ENCODE measurements at places on chromosomes 3 and 15.

GRCh38 chr3:78818161-78818985 is 949.4 kb downstream of the ROBO1 start:
- DNase-seq, result no peak

DNA sequence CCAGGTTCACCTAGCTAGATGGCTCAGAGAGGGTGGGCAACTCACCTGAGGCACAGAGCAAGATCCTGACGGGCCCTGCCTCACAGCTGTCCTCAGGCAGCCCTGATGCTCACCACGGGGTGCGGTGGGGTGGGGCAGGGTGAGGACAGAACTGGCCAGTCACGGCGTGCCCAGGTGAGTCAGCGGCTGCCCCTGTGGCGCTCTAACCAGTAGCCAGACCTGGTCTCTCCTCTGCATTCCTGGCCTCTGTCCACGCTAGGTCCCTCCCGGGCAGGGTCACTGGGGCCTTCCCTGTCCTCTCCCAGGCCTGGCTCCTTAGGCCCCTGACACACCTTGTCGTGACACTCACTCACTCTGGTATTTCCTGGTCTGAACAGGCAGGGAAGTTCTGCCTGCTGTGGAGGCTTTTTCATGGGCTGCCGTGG is 901 bp downstream of the ALS2CL start:
- no peak for DNase-seq

- no peak for DNase-seq
These were observed 226.6 kb upstream of the IL12A start for GRCh38 chr3:159761848-159762635.

- peak; percentile 15 for DNase-seq
These were observed at the start of gene SPRED1 for GRCh38 chr15:38252481-38253350. Gene SPRED1 (plus strand): TSS chr15:38252836. CDS start chr15:38253186, 350 bp downstream.

DNA sequence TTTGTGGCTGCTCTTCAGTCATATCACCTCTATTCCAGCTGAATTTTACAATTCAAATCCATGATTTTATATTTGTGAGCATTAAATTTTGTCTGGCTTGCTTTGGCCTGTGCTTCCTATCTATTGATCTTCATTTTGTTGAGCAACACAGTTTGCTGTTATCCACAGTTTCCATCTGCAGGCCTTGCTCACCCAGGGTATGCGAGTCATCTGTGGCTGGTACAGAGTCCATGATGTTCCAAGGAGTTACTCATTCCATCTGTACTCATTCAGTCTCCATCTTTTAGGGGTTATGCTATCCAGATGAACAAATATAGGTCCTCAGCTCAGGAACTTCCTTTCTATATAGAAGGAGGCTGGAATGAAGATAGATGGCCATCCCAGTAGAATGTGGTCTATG is 70.1 kb upstream of the CCK start:
- no peak for DNase-seq

- no peak for DNase-seq
These were observed 52.8 kb downstream of the SMAD6 start for GRCh38 chr15:66754789-66755188.

- DNase-seq, result no peak
These were observed 57.7 kb upstream of the CTSH start for GRCh38 chr15:79002581-79002980.

DNA sequence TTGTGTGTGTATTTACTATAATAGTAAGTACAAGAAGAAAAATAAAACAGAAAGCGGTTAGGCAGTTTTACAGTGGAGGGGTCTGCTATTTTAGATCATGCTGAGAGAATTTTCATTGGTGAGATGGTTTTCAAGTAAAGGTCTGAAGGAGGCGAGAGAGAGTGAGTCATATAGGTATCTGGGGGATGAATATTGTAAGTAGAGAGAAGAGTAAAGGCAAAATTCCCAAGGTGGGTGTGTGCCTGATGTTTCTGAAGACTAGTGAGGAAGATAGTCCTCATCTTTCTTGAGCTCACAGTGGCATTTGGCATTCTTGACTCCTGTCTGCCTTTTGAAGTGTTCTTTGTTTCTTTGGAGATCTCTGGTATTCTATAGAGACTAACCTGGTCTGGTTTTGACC is 38.6 kb downstream of the CRYBG3 start:
- DNase-seq, result no peak

DNA sequence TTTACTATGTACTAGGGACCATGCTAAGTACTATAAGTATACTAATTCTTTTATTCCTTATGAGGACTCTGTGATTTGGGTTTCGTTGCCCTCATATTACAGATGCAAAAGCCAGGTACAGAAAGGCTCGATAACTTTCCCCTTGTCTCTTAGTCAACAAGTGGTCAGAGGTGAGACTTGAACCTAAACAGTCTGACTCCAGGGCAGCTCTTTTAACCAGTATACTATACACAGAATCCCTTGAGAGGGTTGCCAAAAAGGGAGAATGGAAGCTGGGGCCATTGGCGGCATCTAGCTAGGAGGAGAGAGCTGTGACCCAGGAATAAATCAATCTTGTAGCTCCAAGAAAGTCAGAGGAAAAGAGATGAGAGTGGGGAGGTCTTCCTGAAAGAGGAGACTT is 92.4 kb downstream of the TOP2B start:
- no peak for DNase-seq

DNA sequence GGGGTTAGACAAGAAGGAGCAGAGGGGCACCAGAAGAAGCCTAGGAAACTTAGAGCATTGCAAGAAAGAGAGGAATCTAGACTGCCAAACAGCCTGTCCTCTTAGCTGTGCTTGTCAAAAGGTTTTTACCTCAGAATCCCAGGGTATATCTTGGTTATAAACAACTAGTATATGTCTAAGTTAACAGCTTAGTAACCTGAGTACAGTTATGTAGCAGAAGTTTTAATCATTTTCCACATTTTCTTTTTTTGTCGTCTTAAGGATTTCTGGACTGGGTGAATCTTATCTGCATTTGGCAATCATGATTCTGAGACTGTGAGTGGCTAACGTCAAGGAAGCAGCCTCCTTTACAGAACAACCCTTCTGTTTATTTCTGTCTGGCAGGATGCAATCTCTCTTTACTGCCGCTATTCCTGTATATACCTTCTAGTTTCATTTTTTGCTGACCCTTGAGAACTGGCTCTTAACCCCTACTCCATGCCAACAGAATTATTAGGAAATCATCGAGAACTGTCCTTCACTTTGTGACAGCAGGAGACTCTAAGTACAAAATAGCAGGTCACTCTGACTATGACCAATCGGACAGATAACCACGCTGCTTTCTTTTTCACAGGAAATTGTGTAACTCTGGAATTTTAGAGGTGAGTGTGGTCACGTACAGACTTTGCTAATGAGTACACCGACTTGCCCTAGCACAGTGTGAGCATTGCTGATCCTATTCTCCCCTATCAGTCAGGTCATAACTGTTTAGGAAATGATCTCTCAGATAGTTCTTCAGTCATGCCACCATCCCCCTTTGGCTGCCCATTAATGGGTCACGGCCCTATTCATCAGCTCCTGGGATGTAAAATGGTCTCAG is 3.3 kb upstream of the CP start:
- peak; percentile 43 for DNase-seq

GRCh38 chr3:183247011-183247589 is 6.0 kb upstream of the B3GNT5 start:
- DNase-seq, result no peak

- no peak for DNase-seq
These were observed 49.8 kb upstream of the PFN2 start for GRCh38 chr3:150020527-150020926.

GRCh38 chr3:137792626-137793271 is 28.6 kb downstream of the SOX14 start:
- no peak for DNase-seq

DNA sequence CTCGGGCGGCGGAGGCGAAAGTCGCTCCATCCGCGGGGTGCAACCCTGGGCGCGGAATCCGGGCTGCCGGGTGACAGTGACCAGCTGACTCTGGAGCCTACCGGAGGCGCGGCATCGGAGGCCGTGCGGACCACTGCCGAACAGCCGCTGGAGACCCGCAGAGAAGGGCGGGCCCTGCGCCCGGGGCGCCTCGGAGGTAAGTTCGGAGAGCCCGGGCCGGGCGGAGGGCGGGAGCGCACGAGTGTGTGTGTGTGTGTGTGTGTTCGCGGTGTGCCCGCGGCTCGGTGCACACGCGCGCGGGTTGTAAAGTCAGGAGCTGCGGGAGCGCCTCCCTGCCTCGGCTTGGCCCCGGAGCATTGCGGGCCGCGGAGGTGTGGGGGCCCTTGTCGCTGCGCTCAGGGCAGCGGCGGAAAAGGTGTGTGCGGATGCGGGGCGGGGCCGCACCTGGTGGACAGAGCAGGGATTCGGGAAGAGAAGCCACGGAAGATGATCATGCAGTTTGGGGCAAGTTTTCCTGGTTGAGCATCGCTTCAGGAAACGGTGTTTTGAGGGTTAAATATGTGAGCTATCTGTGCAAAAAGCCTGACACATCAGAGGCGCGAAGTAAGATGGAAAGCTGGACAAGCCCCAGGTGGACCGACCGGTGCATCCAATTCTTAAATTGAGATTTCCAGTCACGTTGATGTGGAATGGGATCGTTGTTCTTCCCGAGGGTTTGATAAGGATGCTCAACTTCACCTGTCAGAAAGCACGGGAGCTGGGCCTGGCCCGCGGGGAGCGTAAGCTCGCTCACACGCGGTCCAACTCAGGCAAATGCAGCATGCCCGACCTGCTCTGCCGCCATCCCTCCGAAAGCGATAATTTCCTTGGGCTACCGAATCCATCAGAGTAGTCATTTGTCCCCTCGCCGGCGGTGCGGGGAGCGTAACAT is 474 bp downstream of the MINAR1 start:
- DNase-seq, result no peak

DNA sequence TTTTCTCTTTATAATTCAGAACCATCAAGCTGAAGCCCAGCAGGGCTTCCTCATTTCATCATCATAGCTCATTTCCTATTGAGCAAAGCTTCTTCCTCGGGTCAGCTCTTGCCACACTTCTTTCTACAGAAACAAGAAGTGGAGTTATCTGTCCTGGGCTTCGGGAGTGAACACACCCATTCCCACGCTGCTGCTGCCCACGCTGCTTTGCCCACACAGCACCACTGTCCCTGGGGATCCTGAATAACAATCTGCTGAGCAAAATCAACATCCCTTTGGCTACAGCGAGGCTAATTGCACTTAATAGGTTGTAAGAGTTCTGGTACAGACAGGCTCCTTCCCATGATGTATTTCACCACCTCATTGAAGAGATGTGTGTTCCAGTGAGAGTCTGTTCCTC is 23.7 kb downstream of the CEP19 start:
- no peak for DNase-seq

DNA sequence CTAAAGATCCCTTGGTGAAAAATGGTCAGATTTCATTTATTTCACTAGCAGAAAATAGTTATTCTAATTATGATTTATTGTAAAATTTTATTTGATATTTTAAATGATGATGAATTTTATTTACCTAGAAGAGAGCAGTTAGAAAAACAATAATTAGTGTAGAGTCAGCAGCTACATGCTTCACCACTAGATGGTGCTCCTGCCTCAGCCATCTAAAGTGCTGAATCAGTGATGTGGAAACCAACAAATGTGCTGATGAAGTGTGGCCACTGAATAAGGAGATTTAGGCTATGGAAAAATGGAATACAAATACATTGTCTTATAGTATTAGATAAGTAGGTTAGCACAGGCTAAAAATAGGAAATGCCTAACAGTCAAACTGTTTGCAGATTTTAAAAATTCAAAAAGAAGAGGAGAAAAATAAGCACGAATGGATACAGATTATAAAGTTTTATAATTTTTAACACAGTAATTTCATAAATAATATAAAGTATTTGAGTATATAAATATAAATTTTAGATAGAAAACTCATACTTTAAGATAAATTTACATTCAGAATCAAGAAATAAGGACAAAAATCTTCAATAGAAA is 109.8 kb downstream of the PPP2R3A start:
- DNase-seq, result peak; percentile 60

- DNase-seq, result no peak
These were observed 48.4 kb downstream of the SGO1 start for GRCh38 chr3:20137647-20138046.

DNA sequence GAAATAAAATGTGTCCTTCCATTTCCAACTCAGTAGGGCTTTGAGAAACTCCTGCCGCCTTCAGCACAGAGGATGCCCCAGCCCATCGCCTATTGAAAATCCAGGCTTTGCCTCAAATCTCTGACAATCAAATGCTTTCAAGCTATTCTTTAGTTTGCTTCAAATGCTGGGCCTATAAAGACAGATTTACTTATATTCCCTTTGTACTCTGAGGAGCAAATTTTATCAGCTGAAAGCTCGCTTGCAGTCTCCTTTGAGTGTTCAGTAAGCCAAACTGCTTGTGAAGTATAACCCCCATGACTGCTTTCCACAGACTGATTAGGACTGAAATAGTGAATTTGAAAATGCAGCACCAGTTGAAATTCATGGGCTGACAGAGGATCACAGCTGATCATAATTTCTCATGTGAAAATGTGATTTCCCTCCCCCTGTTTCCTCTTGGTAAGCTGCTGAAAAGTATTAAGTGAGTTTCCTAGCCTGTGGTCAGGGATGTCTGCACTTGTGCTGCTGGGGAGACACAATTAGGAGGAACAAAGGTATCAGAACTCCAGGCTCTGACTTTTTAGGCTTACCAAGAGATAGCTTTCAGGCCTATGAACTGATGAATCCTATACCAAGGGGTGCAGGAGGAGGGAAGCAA is 563.4 kb upstream of the TGFBR2 start:
- no peak for DNase-seq
